ENCODE measurements at places on chromosomes 6 and 20.

DNA sequence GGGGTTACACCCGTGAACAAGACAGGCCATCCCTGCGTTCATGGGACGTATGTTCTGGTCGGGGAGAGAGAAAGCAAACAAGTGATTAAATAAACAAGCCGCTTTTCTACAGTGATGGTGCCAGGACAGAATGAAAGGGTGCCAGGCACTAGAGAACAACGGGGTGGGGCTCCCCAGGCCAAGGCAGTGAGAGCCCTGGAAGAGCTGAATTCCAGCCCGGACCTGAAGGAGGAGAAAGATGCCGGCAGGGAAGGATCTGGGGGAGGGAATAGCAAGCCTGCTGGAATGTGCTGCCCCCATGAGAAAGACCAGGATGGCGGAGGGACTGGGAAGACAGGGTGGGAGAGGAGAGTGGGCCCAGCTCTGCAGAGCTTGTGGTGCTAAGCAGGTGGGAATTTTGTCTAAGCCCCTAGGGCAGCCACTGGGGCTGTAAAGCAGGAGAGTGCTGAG is 7.5 kb downstream of the SNAI1 start:
- H3K4me1 ChIP-seq, result peaks cover 41% of the 10 kb centered on the region
- H3K27me3 ChIP-seq, result no peaks in the 10 kb centered on the region
- no peak for DNase-seq

GRCh38 chr6:37099442-37099841 is 70.5 kb upstream of the PIM1 start:
- peak overlapping the region; percentile 17 for H3K27ac ChIP-seq
- no peak for DNase-seq
- H3K4me3 ChIP-seq, result no peak overlapping the region
- peaks cover 31% of the 10 kb centered on the region for H3K4me1 ChIP-seq
- H3K27me3 ChIP-seq, result no peaks in the 10 kb centered on the region

- no peak overlapping the region for H3K27ac ChIP-seq
- no peak overlapping the region for H3K4me3 ChIP-seq
- no peaks in the 10 kb centered on the region for H3K4me1 ChIP-seq
- H3K36me3 ChIP-seq, result no peaks in the 10 kb centered on the region
- H3K27me3 ChIP-seq, result no peaks in the 10 kb centered on the region
- DNase-seq, result no peak
Measured at GRCh38 chr6:82396964-82397751, 33.5 kb downstream of the TPBG start.

DNA sequence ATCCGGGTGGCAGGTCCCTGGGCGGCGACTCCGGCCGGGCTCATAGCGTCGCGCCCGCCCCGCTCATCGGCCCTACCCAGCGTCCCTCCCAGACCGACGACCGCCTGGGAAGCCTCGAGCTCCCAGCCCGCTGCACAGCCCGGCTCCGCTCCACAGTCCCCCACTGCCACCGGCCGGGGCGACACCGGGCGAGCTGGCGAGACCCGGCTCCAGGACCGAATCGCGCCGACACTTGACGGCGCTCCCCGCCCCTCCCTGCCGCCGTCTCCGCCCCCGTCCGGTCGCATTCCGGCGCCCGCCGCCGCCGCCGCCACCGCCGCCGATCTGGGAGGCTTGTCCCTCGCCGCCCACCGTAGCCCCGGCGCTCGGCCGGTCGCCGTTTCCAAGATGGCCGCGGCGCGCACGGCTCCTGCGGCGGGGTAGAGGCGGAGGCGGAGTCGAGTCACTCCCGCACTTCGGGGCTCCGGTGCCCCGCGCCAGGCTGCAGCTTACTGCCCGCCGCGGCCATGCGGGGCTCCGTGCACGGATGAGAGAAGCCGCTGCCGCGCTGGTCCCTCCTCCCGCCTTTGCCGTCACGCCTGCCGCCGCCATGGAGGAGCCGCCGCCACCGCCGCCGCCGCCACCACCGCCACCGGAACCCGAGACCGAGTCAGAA is at the start of gene MAP3K4:
TSS of gene MAP3K4 (plus strand) at position 364 of the 655 bp plus-strand sequence. CDS start at position 527, 163 bp downstream.
- DNase-seq, result peak; percentile 88
- H3K27ac ChIP-seq, result peak within 1 kb of the TSS; percentile 96
- H3K27me3 ChIP-seq, result no peaks in the 10 kb centered on the region
- H3K4me3 ChIP-seq, result peak within 1 kb of the TSS; percentile 98
- peaks cover 10% of the 10 kb centered on the region for H3K4me1 ChIP-seq

- no peak overlapping the region for H3K27ac ChIP-seq
- peaks cover 5% of the 10 kb centered on the region for H3K36me3 ChIP-seq
- H3K4me1 ChIP-seq, result peaks cover 9% of the 10 kb centered on the region
- H3K4me3 ChIP-seq, result no peak overlapping the region
- DNase-seq, result peak; percentile 49
Measured at GRCh38 chr20:51154708-51155690, 132.1 kb upstream of the KCNG1 start.

GRCh38 chr20:9457136-9457535 is 57.3 kb upstream of the LAMP5 start:
- H3K36me3 ChIP-seq, result peaks cover 10% of the 10 kb centered on the region
- no peaks in the 10 kb centered on the region for H3K27me3 ChIP-seq
- DNase-seq, result no peak
- H3K4me3 ChIP-seq, result no peak overlapping the region
- H3K27ac ChIP-seq, result no peak overlapping the region
- H3K4me1 ChIP-seq, result no peaks in the 10 kb centered on the region

GRCh38 chr20:10708351-10709185 is 34.8 kb upstream of the JAG1 start:
- peak overlapping the region; percentile 3 for H3K27ac ChIP-seq
- H3K4me1 ChIP-seq, result peaks cover 14% of the 10 kb centered on the region
- H3K4me3 ChIP-seq, result no peak overlapping the region
- H3K36me3 ChIP-seq, result peaks cover 4% of the 10 kb centered on the region
- no peak for DNase-seq
- peaks cover 3% of the 10 kb centered on the region for H3K27me3 ChIP-seq

- peaks cover 20% of the 10 kb centered on the region for H3K4me1 ChIP-seq
- no peaks in the 10 kb centered on the region for H3K27me3 ChIP-seq
- no peak overlapping the region for H3K4me3 ChIP-seq
- H3K36me3 ChIP-seq, result no peaks in the 10 kb centered on the region
Measured at GRCh38 chr6:125562156-125562555, 187.3 kb upstream of the HEY2 start.

DNA sequence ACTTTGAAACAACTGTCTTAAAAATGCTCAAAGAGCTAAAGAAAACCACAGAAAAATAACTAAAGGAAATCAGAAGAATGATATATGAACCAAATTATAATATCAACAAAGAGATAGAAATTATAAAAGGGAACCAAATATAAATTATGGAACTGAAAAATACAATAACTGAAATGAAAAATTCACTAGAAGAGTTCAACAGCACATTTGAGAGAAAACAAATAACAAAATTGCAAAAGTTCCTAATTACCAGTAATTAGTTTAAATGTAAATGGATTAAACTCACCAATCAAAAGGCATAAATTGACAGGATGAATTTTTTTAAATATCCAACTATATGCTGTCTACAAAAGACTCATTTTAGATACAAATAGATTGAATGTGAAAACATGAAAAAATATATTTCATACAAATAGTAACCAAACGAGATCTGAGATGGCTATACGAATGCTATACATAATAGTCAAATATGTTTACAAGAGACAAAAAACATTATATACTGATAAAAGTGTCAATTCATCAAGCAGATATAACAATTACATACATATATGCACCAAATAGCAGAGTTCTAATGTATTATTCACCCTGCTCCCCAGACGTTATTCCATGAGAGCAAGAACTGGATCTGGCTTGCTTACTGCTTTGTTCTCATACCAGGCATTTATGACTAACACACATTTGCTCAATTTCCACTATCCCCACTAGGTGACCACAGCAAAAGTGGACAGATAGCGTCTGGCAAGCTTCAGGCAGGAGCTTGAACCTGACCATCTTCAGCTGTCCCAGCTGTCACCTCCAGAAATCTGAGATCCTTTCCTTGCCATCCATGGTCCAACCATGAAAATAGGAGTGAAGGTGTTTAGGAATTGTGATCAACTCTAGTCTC is 72.4 kb upstream of the SIRPA start:
- DNase-seq, result no peak
- H3K4me3 ChIP-seq, result no peak overlapping the region
- no peaks in the 10 kb centered on the region for H3K4me1 ChIP-seq
- no peaks in the 10 kb centered on the region for H3K36me3 ChIP-seq
- no peak overlapping the region for H3K27ac ChIP-seq

DNA sequence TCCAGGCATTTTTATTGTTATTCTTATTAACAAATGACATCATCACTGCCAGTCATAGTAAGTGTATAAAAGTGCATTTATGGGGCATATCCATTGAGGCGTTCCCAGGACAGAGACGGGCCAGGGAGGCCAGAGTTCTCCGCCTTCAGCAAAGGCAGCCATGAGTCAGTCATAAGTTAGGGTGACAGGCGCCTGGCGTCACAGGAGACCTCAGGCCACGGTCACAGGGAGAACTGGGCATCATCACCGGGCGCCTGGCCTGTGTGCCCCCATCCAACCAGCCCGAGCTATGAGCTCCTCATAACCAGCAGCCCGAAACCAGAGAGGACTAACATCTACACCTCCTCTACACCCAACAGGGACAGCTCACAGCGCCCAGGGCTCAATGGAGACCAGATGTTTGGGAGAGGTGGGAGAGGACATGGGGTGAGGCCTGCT is 259.2 kb downstream of the DLL1 start:
- no peaks in the 10 kb centered on the region for H3K36me3 ChIP-seq
- H3K27me3 ChIP-seq, result peaks cover 3% of the 10 kb centered on the region
- peak; percentile 49 for DNase-seq
- H3K4me3 ChIP-seq, result no peak overlapping the region
- no peak overlapping the region for H3K27ac ChIP-seq
- peaks cover 6% of the 10 kb centered on the region for H3K4me1 ChIP-seq

GRCh38 chr6:31143148-31143547 is 4.3 kb upstream of the PSORS1C2 start:
- no peak for DNase-seq
- no peak overlapping the region for H3K27ac ChIP-seq
- H3K36me3 ChIP-seq, result no peaks in the 10 kb centered on the region
- H3K4me1 ChIP-seq, result peaks cover 7% of the 10 kb centered on the region

DNA sequence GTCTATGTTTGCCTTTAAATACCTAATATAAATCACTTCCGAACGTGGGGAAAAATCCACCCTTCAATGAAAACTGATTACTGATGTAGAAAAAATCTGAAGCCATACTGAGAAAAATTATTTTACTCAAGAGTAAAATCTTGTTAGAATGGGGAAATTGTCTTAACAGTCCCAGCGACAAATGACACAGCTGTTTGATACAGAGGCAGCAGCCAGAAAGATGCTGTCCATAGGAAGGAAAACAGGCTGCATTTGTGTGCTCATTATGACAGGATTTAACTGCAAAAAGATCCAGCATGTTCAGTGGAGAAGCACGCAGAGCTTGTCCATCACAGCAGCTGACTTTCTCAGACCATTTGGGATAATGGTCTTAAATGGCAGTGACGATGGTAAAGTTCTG is 443.0 kb downstream of the TFAP2B start:
- H3K27me3 ChIP-seq, result no peaks in the 10 kb centered on the region
- no peak for DNase-seq
- peaks cover 8% of the 10 kb centered on the region for H3K4me1 ChIP-seq
- H3K36me3 ChIP-seq, result no peaks in the 10 kb centered on the region
- H3K27ac ChIP-seq, result no peak overlapping the region

GRCh38 chr20:19045371-19045770 is 167.1 kb upstream of the SLC24A3 start:
- no peak overlapping the region for H3K27ac ChIP-seq
- H3K4me1 ChIP-seq, result peaks cover 13% of the 10 kb centered on the region
- H3K4me3 ChIP-seq, result no peak overlapping the region

- peaks cover 11% of the 10 kb centered on the region for H3K4me1 ChIP-seq
- H3K4me3 ChIP-seq, result no peak overlapping the region
- peaks cover 5% of the 10 kb centered on the region for H3K27me3 ChIP-seq
- H3K27ac ChIP-seq, result no peak overlapping the region
- DNase-seq, result no peak
- H3K36me3 ChIP-seq, result no peaks in the 10 kb centered on the region
Measured at GRCh38 chr20:24160563-24161281, 172.1 kb upstream of the GGTLC1 start.

- peak overlapping the region; percentile 71 for H3K27ac ChIP-seq
- DNase-seq, result no peak
- no peaks in the 10 kb centered on the region for H3K27me3 ChIP-seq
- peaks cover 30% of the 10 kb centered on the region for H3K4me1 ChIP-seq
- H3K36me3 ChIP-seq, result no peaks in the 10 kb centered on the region
- H3K4me3 ChIP-seq, result peak overlapping the region; percentile 18
Measured at GRCh38 chr6:148415511-148416260, 73.0 kb downstream of the SASH1 start.

DNA sequence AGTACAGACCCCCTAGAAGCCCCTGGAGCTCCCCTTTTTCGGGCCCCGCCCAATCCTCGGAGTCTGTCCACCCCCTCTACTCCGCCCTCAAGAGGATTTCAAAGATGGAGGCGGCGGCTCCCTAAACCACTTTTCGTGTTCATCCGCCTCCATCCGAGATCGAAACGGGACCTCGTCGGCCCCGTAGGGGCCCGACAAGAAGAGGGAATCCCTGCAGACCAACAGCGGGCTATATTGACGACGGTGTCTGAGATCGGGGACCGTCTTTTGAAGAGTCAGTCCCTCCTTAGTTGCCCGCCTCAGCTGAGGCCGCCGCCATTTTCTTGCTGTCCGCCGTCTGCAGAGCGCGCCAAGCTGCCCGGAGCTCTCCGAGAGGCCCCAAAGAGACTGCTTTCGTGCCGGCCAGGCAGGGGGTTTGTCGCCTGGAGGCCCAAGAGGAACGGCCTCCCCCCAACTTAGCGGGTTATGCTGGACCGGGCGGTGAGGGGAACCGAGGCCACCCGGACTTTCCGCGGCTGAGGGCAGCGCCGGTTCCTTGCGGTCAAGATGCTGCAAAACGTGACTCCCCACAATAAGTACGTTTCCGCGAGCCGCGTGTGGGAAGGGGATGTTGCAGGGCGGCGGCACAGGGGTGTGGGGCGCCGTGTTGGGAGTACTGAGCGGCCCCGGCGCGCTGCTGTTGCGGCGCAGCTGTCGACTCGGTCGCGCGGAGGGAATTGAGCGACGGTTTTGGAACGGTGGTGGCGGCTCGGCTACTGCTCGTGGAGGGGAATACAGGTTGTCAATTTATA is 4.2 kb downstream of the BRD2 start:
- H3K4me1 ChIP-seq, result peaks cover 21% of the 10 kb centered on the region
- H3K36me3 ChIP-seq, result peaks cover 56% of the 10 kb centered on the region
- H3K27ac ChIP-seq, result peak overlapping the region; percentile 98
- peak overlapping the region; percentile 95 for H3K4me3 ChIP-seq

DNA sequence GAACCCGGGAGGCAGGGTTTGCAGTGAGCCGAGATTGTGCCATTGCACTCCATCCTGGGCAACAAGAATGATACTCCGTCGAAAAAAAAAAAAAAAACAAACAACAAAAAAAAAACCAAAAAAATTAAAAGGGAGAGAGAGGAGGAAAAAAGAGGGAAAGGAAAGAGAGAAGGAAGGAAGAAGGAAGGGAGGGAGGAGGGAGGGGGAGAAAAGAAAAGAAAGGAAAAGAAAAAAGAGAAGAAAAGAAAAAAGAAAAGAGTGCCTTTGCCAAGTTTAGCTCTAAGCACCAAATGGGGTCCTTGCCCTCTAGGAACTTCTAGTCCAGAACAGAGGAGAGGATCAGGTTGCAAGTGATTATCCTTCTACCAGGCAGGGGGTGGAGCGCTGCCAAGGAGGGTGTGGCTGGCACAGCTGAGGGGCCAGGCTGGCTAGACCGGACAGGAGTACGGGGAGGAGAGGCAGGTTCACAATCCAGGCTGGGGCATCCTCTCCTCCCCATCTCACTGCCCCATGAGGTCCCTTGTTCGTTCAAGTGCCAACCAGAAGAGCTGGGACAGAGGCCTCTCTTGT is 19.1 kb downstream of the GNAS start:
- no peak overlapping the region for H3K27ac ChIP-seq
- peak; percentile 58 for DNase-seq
- no peaks in the 10 kb centered on the region for H3K36me3 ChIP-seq

GRCh38 chr6:121389419-121389818 is 46.0 kb upstream of the GJA1 start:
- H3K36me3 ChIP-seq, result no peaks in the 10 kb centered on the region
- H3K27ac ChIP-seq, result no peak overlapping the region
- H3K4me1 ChIP-seq, result no peaks in the 10 kb centered on the region
